ENCODE measurements at places on chromosomes 3 and 15.
A peak's percentile ranks its signal among the peaks of the same experiment; 100 is the strongest.

DNA sequence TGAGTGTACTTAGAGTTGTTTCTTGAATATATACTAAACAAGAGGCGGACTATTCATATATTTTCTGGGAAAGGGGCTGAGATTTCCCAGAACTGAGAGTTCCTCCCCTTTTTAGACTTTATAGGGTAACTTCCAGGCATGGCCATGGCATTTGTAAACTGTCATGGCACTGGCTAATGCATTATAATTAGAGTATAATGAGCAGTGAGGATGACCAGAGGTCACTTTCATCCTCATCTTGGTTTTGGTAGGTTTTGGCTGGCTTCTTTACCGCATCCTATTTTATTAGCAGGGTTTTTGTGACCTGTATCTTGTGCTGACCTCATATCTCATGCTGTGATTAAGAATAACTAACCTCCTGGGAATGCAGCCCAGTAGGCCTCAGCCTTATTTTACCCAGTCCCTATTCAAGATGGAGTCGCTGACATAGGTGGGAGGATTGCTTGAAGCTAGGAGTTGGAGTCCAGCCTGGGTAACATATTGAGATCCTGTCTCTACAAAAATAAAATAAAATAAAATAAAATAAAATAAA, 91.4 kb downstream of the MOBP start:
- DNase-seq: no peak

- DNase-seq: peak; percentile 58
Measured at GRCh38 chr15:98800437-98801233, 152.3 kb downstream of the IGF1R start.

GRCh38 chr15:85297537-85297936, 82.9 kb upstream of the AKAP13 start:
- no peak for DNase-seq

GRCh38 chr3:13549623-13550422, 898 bp downstream of the FBLN2 start:
- no peak for DNase-seq

DNA sequence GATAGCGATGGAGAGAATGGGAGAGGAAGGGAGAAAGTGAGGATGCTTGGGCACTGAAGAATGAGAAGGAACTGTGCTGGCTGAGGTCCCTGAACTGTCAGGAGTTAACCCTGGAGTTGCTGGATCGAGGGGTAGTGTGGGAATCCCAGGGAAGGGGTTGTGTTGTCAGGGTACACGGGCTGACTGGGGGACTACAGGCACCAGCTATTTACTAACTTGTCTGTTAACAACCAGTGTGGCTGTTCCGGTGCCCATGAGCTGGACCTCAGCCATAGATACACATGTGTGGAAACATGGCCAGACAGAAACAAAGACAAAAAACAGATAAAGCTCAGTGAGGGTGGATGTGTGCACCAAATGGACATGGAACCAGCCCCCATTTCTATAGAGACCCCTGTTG, 55.1 kb downstream of the GASK1A start:
- DNase-seq: no peak

GRCh38 chr3:45792516-45793172, 3.7 kb downstream of the SLC6A20 start:
- DNase-seq: no peak

GRCh38 chr3:178901204-178901603, 170.4 kb downstream of the ZMAT3 start:
- no peak for DNase-seq

DNA sequence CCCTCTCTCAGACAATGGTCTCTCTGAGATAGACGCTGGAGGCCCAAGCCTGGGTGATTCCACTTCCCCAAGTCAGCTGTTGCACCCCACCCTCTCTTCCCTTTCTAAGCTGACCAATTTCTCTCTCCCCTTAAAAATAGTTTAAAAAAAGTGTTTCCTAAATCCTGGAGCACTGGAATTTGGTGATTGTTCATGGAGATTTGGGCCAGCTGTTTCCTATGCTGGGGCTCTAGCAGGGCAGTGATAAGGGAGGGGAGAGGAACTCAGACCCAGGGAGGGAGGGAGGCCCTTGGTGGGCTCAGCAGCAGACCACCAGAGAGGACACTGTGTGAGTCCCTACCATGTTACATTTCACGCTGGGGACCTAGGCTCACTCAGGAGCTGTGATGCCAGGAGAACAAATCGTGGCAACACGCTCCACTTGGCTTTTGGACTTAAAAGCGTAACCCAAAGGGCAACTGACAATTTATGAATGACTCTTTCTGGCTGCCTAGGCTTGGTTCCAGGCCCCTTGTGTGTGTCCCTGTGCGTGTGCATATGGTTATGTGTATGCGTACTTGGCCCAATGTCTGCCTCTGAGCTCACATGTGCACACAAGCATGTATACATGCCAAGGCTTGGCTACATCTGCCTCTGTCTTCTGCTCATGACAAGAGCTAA, 59.8 kb upstream of the INSYN1 start:
- DNase-seq: no peak

- no peak for DNase-seq
Measured at GRCh38 chr3:32437896-32438295, 46.2 kb downstream of the CMTM7 start.

- DNase-seq: no peak
Measured at GRCh38 chr3:189512821-189513220, 118.4 kb upstream of the TP63 start.

GRCh38 chr3:19960696-19961095, 13.8 kb downstream of the RAB5A start:
- DNase-seq: no peak

DNA sequence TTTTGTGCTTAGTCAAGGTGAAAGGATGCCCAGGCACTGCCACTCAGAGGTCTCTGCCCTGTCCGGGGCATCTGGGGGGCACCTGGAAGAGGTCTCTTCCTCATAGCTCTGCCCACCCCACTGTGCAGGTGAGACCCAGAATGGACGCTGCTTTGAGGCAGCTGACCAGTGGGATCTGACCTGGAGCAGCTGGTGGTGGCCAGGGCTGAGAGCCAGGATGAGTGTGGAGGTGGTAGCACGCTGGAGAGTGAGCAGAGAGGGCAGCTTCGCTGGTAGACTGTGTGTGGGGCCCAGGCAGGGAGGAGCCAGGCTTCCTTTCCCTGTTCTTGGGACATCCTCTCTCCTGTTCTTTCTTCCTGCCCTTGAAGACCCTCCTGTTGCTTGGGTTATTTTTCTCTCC, 32.2 kb upstream of the PLA2G4E start:
- no peak for DNase-seq

GRCh38 chr3:134231131-134231530, 19.5 kb downstream of the RYK start:
- no peak for DNase-seq

GRCh38 chr15:59249816-59250215, 43.2 kb downstream of the LDHAL6B start:
- no peak for DNase-seq

- DNase-seq: no peak
Measured at GRCh38 chr3:128878556-128879124, 780 bp upstream of the ACAD9 start.

- no peak for DNase-seq
Measured at GRCh38 chr15:101004986-101005747, 86.0 kb downstream of the LRRK1 start.

- no peak for DNase-seq
Measured at GRCh38 chr3:13785853-13786436, 93.9 kb downstream of the WNT7A start.

DNA sequence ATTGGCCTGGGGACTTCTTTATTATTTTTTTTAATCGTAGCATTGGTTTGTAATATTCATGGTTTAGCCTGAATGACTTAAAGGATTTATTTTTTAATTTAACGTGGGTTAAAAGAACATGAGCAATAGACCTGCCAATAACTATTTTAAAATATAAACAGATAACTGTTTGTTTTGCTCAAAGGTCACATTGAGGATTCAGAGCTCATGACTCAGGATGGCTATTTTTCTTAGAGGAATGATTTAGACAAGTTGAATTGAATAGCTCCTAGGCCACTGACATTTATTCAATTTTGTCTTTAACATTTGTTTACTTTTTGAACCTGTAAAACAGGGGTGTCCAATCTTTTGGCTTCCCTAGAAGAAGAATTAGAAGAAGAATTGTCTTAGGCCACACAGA, 68.5 kb downstream of the ITPR1 start:
- DNase-seq: no peak

- no peak for DNase-seq
Measured at GRCh38 chr3:32873531-32874130, 55.8 kb downstream of the TRIM71 start.

DNA sequence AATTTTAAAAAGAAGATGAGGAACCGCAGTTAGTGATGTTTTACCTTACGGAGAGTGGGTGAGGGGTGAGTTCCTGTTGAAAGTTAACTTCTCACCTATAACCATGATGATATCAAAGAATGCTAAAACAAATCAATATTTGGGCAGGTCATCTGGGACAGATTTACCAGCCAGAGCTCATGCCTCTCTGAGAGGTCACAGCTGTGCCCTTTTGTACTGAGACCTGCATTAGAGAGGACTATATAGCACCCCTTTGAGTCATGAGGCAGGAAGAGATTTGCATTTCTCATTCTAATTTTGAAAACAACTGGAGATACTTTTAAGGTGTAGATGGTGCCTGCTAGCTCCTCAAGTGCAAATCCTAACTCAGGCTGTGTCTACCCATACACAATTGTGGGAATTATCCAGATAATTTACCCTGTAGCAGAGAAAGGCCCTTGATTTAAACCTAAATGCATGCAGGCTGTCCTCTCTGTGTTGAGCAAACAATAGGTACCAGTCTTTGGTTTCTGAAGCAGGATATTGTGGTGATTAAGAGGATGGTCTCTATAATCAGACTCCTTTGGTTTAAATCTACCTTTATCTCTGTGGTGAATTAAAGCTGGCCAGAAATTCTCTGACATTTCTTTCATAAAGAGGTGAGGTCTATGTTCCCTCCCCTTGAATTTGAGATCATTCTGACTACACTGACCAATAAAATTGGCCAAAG, 5.8 kb upstream of the TM4SF4 start:
- no peak for DNase-seq

GRCh38 chr3:138694287-138695007, 85.9 kb downstream of the FAIM start:
- no peak for DNase-seq

- peak; percentile 18 for DNase-seq
Measured at GRCh38 chr3:64539451-64540196, 148.2 kb downstream of the ADAMTS9 start.
